Neural crest cell (in vitro differentiated cells): ENCODE measurements at places on chromosomes 11 and 22. TPM values are rescaled to one million over a fixed set of nuclear protein-coding genes. Genes with fewer than 3 reads are reported as not detected.
A peak's percentile ranks its signal among the peaks of the same experiment; 100 is the strongest.

Gene CD6
- total RNA-seq: 0.30 and 0.39 TPM in 2 replicates

Gene POTEH
- not detected in 2 replicates for total RNA-seq

Gene PAMR1
- total RNA-seq: 0.21 and 0.66 TPM in 2 replicates

DNA sequence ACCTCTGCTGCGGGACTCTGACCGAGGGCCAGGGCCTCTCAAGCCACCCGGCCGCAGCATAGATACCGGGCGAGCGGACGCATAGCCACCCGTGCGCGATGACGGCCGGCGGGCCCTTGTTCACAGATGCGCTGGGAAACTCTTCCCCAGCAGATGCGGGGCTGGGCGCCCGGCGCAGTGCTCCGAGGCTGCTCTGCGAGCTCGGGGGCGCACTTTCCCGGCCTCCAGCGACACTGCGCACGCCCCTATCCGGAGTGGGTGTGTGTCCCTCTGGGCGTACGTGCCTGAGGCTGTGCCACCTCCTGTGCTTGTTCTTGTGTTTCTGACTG lies 104.7 kb upstream of the E2F8 start:
- peak; percentile 46 for DNase-seq

GRCh38 chr11:81874635-81875034 lies 859.0 kb downstream of the FAM181B start:
- no peak for DNase-seq

DNA sequence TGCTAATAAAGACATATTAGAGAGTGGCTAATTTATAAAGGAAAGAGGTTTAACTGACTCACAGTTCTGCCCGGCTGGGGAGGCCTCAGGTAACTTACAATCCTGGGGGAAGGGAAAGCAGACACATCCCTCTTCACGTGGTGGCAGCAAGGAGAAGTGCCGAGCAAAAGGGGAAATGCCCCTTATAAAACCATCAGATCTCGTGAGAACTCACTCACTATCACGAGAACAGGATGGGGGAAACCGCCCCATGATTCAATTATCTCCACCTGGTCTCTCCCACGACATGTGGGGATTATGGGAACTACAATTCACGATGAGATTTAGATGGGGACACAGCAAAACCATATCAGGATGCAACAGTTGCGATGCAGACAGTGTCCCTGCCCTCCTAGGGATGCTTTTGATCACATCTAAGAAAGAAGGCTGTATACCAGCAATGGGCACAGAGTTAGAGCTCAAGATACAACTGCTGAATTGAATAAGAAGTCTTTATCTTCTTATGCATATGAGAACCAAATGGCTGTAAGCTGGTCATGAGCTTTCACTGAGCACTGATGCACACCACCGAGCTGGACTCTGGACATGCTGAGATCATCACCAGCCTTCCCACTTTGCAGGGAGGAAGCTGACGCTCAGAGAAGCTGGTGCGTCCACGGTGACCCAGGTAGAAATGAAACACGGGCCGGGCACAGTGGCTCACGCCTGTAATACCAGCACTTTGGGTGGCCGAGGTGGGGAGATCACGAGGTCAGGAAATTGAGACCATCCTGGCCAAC lies 255.2 kb downstream of the MN1 start:
- no peak for DNase-seq

DNA sequence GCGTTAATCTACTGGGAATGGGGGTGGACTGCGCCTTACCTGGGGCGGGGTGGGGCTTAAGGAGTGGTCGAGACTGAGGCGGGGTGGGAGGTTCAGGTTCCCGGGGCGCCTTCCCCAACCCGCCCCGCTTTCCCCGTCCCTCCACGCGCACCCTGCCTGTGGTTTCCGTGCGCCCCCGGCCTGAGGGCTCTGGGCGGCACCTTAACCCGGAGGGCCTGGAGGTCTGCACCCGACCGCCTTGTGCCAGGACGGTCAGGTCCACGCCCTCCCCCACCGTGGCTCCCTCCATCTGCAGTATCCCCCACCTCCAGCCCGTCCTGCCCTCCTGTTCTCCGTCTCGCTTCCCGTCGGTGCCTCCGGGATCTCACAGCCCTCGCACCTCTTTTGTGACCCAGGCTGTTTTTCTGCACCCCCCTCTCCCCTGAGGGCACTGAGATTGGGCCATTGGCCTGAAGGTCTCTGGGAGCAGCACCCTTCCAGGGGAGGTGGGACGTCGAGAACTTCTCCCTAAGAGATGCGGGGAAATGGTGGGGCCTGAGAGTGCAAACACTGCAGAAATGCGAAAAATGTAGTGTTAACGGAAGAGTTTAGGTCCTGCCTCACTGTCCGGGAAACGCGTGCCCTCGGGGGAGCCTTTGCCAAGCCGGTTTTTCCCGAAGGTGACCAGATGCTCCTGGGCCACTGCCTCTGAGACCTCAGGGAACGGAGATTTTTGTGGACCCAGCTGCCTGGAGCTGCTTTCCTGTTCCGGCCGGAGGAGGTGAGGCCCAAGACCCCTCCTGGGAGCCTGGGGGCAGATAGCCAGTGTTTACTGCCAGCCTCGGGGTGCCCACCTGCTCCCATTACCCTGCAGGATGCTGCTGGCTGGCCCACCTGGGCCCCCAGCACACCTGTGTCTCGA lies 1.2 kb upstream of the ASCL2 start:
- DNase-seq: no peak

DNA sequence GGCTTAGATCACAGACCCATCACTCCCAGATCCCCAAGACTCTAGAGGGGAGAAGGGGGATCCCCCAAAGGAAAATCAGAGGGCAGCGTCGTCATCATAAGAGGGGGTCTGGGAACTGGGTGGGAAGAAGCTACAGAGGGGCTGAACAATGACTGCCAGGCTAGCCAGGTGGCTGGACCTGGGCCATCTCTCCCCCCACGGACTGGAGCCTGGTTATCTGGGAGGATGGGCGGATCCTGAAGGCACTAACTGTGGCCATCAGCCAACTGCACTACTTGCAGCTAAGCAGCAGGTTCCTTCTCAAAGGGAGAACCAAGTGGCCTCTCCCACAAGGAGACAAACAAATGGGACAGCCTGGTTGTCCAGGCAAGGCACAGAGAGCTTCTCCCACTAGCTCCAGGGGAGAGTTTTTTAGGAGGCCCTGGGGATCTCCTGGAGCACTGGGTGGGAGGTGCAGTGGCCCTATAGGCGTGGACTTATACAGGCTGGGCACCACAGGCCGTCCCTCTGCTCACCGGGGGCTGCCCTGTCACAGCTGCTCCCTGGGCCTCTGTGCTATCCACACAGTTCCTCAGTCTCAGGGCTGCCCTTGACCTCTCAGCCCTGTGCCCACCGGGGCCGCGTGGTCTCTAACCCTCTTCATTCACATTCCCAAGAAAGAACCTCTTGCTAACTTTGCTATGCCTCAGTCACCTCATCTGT lies 15.4 kb downstream of the P2RY6 start:
- DNase-seq: no peak

DNA sequence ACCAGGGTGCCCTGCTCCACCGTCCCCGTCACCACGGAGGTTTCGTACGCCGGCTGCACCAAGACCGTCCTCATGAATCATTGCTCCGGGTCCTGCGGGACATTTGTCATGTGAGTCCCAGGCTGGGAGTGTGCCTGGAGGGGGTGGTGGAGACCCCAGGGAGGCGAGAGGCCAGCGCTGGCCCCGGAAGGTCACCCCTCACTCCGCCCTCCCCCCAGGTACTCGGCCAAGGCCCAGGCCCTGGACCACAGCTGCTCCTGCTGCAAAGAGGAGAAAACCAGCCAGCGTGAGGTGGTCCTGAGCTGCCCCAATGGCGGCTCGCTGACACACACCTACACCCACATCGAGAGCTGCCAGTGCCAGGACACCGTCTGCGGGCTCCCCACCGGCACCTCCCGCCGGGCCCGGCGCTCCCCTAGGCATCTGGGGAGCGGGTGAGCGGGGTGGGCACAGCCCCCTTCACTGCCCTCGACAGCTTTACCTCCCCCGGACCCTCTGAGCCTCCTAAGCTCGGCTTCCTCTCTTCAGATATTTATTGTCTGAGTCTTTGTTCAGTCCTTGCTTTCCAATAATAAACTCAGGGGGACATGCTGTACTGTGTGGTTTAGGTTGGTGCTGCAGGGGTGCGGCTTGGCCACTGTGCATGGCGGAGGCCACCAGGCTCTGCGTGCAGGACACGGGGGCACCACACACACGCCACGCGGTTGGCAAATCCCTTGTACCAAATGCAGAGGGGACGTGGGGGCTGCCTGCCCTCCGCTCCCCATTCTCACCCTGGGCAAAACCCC lies 35.4 kb downstream of the MUC2 start:
- DNase-seq: no peak
